ENCODE measurements at places on chromosomes 6 and 20.
A peak's percentile ranks its signal among the peaks of the same experiment; 100 is the strongest.

DNA sequence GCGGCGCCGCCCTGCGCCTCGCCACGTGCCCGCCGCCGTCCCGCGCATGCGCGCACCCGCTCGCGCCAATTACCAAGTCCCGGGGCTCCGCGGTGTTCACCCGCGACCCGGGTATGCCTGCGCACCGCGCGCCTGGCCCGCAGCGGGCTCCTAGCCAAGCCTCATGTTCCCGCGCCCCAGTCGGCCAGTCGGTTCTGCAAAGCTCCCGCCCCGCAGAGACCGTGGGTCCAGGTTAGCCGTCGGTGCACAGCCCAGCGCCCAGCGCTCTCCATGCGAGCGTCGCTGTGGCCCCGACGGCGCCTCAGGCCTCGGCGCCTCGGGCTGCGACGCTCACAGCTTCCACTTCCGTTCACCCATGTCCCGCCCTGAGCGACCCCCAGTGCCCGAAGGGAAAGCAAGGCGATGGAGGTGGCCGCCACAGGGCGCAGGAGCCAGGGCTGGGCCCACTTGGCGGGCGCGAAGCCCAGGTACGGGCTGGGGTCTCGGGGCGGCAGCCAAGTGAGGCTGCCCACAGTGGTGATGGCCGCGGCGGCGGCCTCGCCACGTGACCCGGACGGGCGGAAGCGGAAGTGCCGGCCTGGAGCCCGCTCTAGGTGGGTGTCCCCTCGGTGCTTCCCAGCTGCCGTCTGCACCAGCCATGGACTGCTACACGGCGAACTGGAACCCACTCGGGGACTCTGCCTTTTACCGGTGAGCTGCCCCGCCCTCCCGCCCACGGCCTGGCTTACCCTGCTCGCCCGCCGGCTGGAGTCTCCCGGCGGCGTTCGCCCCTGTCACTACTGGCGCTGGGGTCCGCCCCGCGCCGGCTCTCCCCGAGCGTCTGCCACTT lies at the start of the genes PCED1A and VPS16:
PCED1A (minus strand) TSS at position 518 of the 829 bp plus-strand sequence. CDS start 743 bp downstream, outside the sequence.
VPS16 (plus strand) TSS at position 608 of the 829 bp plus-strand sequence; CDS start at position 638, 30 bp downstream.
- peaks cover 20% of the 10 kb centered on the region for H3K4me1 ChIP-seq
- peak; percentile 54 for DNase-seq
- H3K27me3 ChIP-seq, result no peaks in the 10 kb centered on the region
- H3K4me3 ChIP-seq, result peak within 1 kb of the TSS; percentile 73
- H3K27ac ChIP-seq, result peak within 1 kb of the TSS; percentile 97

- peaks cover 18% of the 10 kb centered on the region for H3K4me1 ChIP-seq
- no peaks in the 10 kb centered on the region for H3K36me3 ChIP-seq
- DNase-seq, result no peak
- H3K27me3 ChIP-seq, result no peaks in the 10 kb centered on the region
- no peak overlapping the region for H3K27ac ChIP-seq
Measured at GRCh38 chr6:137241481-137242038, 22.4 kb upstream of the IFNGR1 start.

DNA sequence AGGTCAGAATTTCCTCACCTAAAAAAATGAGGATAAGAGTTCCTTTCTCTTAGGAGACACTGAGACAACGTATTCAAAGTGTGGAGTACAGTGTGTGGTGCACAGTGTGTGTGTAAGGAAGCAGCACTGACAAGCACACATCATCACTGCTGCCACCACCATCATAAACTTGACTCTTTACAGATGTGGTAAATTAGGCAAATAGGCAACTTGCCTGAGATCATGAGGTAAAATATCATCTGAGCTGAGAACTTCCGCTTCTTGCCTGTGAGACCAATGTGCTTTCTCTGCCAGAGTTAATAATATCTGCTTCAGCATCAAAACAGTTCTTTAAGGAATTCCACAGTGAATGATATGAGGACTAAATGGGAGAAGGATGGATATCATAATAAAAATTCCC lies 52.7 kb downstream of the LYRM4 start:
- H3K27ac ChIP-seq, result no peak overlapping the region
- no peaks in the 10 kb centered on the region for H3K4me1 ChIP-seq
- H3K27me3 ChIP-seq, result no peaks in the 10 kb centered on the region
- no peak for DNase-seq
- H3K4me3 ChIP-seq, result no peak overlapping the region

DNA sequence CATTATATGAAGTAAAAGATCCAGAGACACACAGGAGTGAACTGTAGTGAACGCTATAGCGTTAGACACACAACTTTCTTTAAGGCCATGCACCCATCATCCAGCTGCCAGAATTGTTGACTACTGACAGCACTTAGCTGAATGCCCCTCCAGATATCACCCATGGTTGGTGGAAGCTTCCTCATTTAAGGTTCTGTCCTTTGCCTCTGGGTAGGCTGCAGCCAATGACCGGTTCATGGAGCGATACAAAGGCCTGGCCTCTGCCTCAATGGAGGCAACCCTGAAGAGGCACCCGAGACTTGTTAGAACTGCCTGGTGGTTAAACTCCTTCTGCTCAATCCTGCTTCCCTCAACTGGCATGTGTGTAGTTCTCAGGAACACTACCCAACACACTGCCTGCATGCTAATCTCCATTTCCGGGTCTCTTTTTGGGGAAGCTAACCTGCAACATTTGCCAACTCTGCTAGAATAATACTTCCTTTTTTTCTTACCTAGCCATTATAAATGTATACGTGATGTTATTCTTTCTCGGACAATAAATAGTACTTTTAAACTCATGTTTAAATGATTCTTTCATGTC lies 49.8 kb upstream of the THEMIS start:
- no peak overlapping the region for H3K4me3 ChIP-seq
- no peak overlapping the region for H3K27ac ChIP-seq
- H3K36me3 ChIP-seq, result no peaks in the 10 kb centered on the region
- no peaks in the 10 kb centered on the region for H3K4me1 ChIP-seq
- no peaks in the 10 kb centered on the region for H3K27me3 ChIP-seq
- DNase-seq, result no peak

- H3K4me3 ChIP-seq, result no peak overlapping the region
- no peaks in the 10 kb centered on the region for H3K4me1 ChIP-seq
- DNase-seq, result no peak
- no peaks in the 10 kb centered on the region for H3K36me3 ChIP-seq
- no peaks in the 10 kb centered on the region for H3K27me3 ChIP-seq
Measured at GRCh38 chr6:77688649-77689048, 35.8 kb downstream of the MEI4 start.
